ENCODE measurements at places on chromosomes 2 and 18.

DNA sequence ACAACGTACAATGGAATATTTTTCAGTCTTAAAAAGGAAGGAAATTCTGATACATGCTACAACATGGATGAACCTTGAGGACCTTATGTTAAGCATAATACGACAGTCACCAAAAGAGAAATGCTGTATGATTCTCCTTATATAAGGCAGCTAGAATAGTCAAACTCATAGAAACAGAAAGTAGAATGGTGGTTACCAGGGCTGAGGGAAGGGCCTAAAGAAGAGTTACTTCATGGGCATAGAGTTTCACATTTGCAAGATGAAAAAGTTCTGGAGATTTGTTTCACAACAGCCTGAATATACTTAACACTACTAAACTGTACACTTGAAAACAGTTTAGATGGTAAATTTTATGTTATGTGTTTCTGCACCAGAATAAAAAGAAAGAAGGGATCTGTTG lies 113.3 kb downstream of the GALNT1 start:
- no peak for DNase-seq

GRCh38 chr2:220148471-220149248 lies 521.2 kb downstream of the SLC4A3 start:
- DNase-seq: no peak

DNA sequence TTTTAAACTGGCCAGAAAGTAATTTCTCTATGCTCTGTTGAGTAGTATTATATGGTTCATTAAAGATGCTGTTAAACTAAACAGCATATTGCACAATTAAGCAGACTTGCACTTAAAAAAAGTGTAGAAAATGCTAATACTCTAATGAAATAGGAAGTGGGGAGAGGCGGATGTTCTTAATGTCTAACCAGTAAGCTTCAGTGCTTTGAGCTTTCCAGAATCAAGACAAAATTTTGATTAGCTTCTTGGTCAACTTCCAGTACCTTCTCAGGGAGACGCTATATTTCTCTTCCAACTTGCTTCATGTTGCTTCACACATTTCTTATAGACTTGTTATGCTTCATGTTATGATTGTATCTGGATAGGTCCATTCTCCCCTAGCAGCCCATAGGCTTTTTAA lies 89.1 kb downstream of the MAP2 start:
- DNase-seq: no peak

DNA sequence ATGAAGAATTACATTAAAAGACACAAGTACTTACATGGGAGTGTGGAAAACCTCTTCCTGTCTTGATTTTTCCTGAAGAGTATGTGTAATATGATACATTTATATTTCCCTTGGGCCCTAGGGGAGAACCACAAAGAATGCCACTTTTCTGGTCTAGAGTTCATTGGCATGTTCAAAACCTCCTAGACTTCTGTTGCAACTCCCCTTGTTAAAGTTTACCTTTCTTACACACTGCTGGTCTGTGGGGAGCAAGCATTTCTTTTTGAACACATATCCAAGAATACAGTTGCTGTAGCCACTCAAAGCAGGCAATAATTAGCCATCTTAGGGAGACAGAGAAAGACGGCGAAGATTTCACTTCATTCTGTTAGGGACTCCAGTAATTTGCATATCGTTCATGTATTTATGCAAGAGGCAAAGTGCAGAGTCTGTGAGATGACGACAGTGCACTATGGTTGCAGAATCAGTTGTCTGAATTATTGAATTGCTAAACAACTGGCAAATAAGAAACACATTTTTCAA lies 103.5 kb downstream of the NOL4 start:
- peak; percentile 11 for DNase-seq

DNA sequence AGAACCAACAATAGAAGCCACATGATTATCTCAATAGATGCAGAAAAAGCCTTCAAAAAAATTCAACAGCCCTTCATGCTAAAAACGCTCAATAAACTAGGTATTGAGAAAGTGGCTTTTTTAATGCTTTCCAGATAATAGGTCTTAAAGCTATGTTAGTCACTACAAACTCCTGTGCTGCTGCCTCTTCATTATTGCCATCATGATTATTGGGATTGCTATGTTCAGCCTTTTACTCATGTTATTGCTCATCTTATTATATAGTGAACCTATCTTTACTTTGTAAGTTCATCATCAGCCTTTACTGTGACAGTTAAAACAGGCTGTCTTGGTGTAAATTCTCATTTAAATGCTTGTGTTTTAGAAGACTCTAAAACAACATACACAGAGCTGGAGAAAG lies 1557.2 kb upstream of the ZEB2 start:
- no peak for DNase-seq

DNA sequence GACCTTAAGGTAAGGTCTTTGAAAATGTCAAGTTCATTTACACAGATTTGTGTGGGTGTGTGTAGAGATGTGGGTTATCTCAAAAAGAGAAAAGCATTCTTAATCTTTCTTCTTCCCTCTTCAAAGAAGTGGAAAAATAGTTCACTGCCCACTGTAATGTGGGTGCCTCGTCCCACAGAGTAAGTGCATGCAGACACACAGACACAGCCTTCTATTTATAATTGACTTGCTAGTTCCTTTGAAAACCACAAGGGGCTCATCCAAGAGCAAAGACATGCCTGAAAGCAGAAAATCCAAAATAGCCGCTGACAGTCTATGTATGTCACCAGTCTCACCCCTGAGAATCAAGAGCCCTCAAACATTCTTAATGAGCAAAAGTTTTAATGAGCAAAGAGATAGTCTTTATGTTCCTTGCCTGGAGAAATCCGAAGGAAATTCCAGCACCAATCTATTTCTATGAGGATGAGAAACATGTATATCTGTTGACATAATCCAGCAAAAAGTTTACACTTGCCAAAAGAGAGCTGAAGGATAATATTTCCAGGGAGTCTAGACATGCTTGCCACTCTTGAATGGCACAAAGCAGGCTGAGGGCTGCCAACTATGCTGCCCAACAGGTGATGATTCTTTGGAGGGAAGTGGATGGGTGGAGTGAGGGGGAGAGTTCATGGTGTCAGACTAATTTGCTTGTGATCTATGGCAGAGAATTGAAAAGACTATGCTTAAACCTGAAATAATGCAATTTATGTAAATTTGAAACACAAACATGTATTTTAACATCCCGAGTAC lies 93.9 kb downstream of the ACVR1 start:
- peak; percentile 26 for DNase-seq

DNA sequence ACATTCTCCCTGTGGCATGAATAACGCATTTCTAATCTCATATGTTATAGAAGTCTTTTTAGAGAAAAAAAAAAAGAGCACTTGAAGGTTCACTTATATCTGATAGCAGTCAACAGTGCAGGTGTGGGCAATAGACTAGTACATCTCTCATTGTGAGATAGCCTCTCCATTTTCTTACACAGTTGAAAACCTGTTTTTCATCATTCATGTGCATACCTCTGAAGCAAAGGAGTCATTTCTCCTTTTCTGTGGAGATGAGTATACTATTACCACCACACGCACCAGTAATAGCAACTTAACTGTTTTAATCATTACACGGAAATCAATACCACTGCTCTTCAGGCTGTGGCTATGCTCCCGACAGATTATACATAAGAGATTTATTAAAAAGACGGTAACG lies 1653.3 kb upstream of the TMEFF2 start:
- DNase-seq: no peak

DNA sequence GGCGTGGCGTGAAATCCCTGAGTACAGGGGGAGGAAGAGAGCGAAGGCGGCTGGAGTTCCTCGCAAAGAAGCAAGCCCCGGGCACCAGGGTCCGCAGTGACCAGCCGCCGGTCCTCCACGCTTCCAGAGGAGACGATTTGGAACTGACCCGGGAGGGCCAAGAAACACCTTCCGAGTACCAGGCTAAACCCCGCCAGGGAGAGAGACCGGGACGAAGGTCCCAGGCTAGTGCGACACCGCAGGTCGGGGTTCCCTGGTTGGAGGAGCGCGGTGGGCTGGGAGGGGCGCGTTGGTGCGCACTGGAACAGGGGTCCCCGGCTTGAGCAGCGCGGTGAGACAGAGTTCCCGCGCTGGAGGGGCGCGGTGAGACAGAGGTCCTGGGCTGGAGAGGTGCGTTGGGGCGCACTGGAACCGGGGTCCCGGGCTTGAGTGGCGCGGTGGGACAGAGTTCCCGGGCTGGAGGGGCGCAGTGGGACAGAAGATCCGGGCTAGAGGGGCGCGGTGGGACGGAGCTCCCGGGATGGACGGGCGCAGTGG lies 901 bp downstream of the WDFY1 start:
- DNase-seq: no peak

- no peak for DNase-seq
Measured at GRCh38 chr18:2978208-2978607, 34.7 kb downstream of the LPIN2 start.

DNA sequence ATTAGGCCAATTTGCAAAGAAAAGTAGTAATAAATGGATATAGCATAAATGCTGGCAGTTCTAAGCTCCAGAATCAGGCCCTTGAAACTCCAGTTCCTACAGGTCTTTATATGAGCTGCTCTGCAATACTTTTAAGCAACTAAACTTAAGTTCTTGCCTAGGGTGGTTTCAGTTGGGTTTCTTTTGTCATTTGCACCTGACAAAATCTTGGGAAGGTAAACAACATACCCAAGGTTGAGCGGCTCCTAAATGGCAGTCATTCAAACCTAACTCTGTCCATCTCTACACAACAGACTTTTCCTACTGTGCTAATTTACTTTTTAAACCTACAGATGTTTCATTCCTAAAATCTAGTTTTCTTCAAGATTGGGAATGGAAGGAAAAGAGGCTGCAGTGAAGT lies 9.3 kb upstream of the KANSL1L start:
- no peak for DNase-seq

- DNase-seq: no peak
Measured at GRCh38 chr18:39199231-39199855, 1633.7 kb upstream of the CELF4 start.

DNA sequence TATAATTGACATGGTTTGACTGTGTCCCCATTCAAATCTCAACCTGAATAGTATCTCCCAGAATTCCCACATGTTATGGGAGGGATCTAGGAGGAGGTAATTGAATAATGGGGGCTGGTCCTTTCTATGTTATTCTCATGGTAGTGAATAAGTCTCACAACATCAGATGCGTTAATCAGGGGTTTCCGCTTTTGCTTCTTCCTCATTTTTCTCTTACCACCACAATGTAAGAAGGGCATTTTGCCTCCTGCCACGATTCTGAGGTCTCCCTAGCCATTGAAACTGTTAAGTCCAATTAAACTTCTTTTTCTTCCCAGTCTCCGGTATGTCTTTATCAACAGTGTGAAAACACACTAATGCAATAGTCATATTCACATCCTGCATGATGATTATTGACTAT lies 1073.3 kb upstream of the CDH2 start:
- DNase-seq: no peak

GRCh38 chr2:223727562-223727961 lies 109.8 kb downstream of the AP1S3 start:
- no peak for DNase-seq

GRCh38 chr2:214361116-214361515 lies 49.7 kb upstream of the VWC2L start:
- no peak for DNase-seq

GRCh38 chr2:99863236-99863902 lies 279.0 kb downstream of the AFF3 start:
- DNase-seq: no peak

DNA sequence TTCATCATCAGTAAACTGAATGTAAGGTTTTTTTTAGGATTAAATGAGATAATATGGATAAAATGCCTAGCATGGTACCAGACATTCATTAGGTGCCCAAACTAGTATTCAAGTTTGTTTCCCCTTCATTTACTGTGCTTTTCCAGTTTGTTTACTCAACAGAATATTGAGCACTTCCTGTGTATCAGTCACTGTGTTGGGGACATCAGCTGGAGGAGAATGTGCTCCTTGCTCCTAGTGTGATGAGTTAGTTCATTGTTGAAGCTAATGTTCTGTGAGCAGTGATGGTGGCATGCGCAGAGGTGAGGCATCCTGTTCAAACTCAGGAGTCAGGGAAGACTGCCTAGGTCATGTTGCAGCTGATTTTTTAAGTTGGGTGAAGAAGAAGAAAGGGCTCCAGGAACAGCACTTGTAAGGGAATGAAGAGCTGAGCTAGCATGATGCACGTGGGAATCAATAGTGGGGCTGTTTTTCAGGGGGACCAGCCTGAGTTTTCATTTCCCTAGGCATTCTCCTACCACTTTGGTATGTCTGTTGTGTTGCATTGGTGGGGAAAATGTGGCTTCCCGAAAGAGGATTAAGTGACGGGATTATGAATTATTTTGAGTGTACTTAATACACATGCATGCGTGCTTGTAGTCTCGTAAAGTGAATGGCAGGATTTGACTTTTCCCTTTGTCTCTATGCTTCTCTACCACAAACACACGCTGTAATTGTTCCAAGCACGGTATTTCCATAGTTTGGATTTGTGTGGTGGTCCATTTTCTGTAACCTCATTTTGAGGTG lies 23.7 kb downstream of the TTLL4 start:
- no peak for DNase-seq

GRCh38 chr2:128635361-128635900 lies 316.8 kb upstream of the HS6ST1 start:
- DNase-seq: no peak

DNA sequence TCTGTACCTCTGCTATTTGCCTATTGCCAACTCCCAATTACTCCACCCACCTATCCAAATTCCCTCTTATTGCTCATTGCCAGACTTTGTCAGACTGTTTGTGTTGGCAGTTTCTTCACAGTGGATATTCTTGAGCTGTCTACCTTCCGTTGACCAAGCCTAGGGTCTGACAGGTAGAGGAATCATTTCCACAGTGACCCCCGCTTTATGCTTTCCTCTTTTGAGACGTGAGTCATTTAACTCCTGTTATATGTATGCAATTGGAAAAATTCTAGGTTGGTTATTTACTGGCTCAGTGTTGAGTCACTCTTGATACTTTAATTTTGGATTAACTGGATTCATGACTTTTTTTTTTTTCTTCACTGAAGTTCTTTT lies 187.7 kb downstream of the IRS1 start:
- no peak for DNase-seq

- DNase-seq: no peak
Measured at GRCh38 chr18:33928231-33928630, 296.5 kb downstream of the NOL4 start.

DNA sequence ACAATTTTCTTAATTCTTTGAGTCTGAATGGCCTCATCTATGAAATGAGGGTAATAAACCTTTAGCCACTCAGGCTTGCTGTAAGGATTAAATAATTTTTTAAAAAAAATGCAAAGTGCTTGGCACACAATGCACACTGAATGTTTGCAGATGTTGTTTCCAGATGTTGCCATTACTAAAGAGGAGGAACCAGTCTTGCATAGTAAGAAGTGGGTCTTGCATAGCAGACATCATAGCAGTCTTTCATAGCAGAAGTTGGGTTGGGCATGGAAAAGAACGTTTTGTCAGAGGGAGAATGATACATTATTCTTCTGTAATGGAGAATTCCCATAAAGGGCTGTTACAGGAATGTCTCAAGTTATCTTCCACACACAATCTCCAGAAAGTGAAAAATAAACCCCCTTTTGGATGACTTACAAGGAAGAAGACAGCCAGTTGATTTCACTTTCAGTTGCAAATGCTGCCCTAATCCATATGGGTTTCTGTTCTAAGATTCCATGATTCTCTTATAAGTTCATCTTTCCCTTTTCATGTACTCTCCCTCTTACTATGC lies 327.7 kb downstream of the SUCLG1 start:
- no peak for DNase-seq

GRCh38 chr2:146634230-146635097 lies 1210.4 kb upstream of the ACVR2A start:
- no peak for DNase-seq
